Activated T-cell treated with anti-CD3 and anti-CD28 coated beads, Interleukin-2, amount 50 U/mL, for 72 hours (primary cell): ENCODE measurements at places on chromosomes 11 and 22. TPM values are rescaled to one million over a fixed set of nuclear protein-coding genes. Genes with fewer than 3 reads are reported as not detected.

- H3K27ac ChIP-seq = no peak overlapping the region
- H3K27me3 ChIP-seq = no peaks in the 10 kb centered on the region
Observed at GRCh38 chr11:119380827-119381180, 686 bp downstream of the USP2 start.

DNA sequence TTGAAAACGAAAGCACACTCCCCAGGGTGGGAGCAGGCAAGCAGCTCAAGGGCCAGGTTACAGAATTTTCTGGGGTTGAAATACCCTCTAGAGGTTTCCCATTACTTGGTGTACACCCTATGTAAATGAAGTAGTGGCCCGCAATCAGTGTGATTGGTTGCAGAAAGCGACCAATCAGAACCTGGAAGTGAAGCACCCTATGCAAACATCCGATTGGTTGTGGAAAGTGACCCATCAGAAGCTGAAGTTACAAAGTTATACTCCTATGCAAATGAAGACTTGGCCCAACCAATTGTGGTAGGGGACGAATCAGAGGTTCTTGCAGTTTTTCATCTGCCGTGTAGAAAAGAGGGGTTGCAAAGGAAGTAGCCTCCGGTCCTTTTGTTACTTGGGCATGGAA, 19.2 kb downstream of the PRR5 start:
- no peak overlapping the region for H3K4me3 ChIP-seq
- no peak for DNase-seq
- no peaks in the 10 kb centered on the region for H3K36me3 ChIP-seq
- no peak overlapping the region for H3K27ac ChIP-seq

Gene FAM111B
- 9.1 TPM for total RNA-seq

GRCh38 chr22:27846910-27847309, 45.4 kb upstream of the MN1 start:
- H3K4me1 ChIP-seq = no peaks in the 10 kb centered on the region
- H3K27me3 ChIP-seq = no peaks in the 10 kb centered on the region
- H3K4me3 ChIP-seq = no peak overlapping the region
- no peak overlapping the region for H3K27ac ChIP-seq

DNA sequence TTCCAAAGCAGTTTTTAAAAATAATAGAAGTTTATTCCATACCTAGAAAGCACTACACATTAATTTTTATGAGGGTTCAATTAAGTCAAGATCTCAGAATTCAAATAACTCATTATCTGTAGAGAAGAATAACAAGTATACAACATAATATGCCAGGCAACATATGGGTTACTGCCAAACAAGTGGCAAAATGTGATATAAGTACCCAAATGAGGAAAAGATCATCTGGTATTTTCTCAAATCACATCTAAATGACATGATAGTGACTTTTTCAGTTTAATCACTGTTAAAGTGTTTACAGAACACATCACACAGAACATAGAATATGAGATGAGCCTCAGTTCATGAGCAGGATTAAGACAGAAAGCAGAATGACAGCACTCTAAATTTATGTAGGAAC, 123.3 kb downstream of the FCHSD2 start:
- no peaks in the 10 kb centered on the region for H3K4me1 ChIP-seq
- H3K27ac ChIP-seq = no peak overlapping the region
- no peak overlapping the region for H3K4me3 ChIP-seq
- no peaks in the 10 kb centered on the region for H3K27me3 ChIP-seq
- H3K36me3 ChIP-seq = peaks cover 6% of the 10 kb centered on the region

Gene MS4A3
- total RNA-seq = not detected

Gene ARHGAP20
- 0.38 TPM for total RNA-seq

- no peaks in the 10 kb centered on the region for H3K27me3 ChIP-seq
- no peak for DNase-seq
- H3K4me1 ChIP-seq = peaks cover 7% of the 10 kb centered on the region
- H3K36me3 ChIP-seq = no peaks in the 10 kb centered on the region
- H3K27ac ChIP-seq = no peak overlapping the region
- H3K4me3 ChIP-seq = no peak overlapping the region
Observed at GRCh38 chr11:86460461-86461385, 86.0 kb downstream of the CCDC81 start.

DNA sequence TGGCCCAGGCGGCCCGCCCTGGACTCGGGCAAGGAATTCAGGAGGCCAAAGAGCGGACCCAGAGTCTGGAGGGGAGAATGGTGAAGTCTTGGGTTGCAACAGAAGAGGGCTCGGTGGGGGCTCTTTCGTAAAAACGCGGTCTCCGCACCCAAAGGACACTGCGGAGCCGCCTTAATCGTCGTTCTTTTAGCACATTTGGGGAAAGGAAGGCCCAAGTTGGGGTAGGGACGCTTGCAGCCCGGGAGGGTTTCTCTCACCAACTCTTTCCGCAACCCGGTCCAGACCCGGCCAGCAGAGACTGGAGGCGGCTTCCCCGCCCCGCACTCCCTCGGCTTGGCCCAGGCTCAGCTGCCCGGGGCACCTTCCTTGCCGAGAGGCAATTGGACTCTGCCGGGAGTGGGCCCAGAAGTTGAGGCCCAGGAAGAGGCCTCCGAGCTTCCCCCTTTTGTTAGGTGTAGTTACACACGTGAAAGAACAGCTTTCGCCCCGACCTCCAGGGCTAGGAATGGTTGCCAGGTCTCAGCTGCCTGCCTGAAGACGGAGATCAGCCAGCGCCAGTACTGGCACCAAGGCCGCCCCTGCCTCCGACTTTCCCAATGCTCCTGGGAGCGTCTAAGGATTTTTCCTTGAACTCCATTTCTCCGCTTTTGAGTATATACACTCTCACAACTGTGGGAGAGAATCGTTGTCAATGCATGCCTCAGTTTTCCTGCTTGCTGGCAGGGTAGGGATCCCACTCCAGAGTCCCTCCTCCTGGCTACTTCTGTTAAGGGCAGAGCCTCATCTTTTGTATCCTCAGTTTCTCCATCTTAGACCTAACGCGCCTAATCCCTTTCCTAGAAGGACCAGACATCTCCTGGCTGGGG, 3.7 kb downstream of the ALX4 start:
- peaks cover 87% of the 10 kb centered on the region for H3K27me3 ChIP-seq
- peak overlapping the region; percentile 96 for H3K4me3 ChIP-seq
- peaks cover 26% of the 10 kb centered on the region for H3K4me1 ChIP-seq
- no peak for DNase-seq

Gene APOA4
- total RNA-seq = not detected

- H3K36me3 ChIP-seq = peaks cover 4% of the 10 kb centered on the region
- no peak overlapping the region for H3K4me3 ChIP-seq
- DNase-seq = no peak
- H3K27me3 ChIP-seq = no peaks in the 10 kb centered on the region
Observed at GRCh38 chr11:10208131-10208575, 85.9 kb downstream of the SBF2 start.

GRCh38 chr11:128208329-128209137, 378.8 kb downstream of the ETS1 start:
- H3K4me1 ChIP-seq = peaks cover 35% of the 10 kb centered on the region
- DNase-seq = no peak
- H3K27me3 ChIP-seq = no peaks in the 10 kb centered on the region
- H3K4me3 ChIP-seq = peak overlapping the region; percentile 21
- peaks cover 10% of the 10 kb centered on the region for H3K36me3 ChIP-seq

DNA sequence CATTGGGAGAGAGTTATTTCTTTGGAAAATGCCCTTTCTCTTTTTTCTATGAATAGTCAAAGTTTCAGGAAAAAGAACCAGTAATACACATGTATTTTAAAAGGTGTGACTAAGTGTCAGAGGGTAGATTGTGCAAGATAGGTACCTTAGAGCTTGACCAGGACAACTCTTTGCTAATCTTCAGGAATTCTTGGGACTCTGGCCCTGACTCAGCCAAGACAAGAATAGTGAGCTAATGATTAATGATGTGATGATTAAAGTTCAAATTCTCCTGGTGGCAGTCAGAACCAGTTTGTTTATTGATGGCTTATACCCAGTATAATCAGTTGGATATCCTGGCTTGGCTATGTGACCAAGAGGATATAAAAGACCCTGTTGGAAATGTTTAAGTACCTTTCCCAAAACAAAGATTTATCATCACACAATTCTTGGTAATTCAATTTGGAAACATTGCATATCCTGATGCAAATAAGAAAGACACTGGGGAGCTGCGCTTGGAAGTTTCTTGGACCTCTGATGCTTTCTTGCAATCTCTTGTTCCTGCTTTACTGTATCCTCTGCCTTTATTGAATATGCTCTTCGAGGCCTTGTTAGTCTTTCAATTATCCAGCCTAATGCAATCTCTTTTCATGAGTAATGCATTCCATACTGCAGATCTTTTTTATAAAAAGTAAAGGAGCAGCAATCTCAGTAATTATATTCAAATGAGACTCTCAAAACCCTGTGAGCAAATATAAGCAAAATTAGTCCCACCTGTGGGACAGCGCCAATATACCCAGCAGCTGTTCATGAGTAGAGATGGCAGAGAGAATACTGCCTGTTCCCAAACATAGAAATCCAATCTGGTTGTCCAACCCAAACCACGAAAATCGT, 48.0 kb upstream of the CEP126 start:
- no peaks in the 10 kb centered on the region for H3K4me1 ChIP-seq
- no peak for DNase-seq
- no peaks in the 10 kb centered on the region for H3K36me3 ChIP-seq
- no peak overlapping the region for H3K27ac ChIP-seq
- H3K4me3 ChIP-seq = no peak overlapping the region

DNA sequence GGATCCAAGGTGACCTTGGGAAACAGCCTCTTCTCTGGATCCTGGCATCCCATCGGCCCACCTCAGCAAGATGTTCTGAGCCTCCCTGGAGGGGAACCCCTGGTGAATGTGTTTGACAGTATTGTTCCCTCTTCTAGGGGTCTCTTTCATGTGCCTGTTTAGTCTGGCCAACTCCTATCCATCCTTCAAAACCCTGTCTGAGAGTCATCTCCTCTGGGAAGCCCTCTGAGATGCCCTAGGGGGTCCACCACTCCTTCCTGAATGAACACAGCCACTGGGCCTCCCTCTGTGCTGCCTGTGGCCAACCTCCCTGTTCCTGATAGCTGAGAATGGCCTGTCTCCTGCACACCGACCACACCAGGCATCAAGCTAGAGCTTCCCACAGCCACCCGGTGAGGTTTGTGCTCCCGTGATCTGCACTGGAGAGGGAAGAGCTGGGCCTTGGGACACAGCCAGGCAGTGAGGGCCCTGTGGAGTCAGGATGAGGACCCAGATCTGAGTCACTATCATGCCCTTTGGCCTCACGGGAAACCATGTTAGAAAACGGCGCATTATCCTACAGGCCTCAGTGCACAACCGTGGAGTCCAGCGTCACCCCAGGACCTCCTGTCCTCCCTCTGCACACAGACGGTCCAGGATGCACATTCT, 8.8 kb downstream of the WNT7B start:
- no peak for DNase-seq
- no peak overlapping the region for H3K4me3 ChIP-seq
- no peak overlapping the region for H3K27ac ChIP-seq
- H3K27me3 ChIP-seq = peaks cover 19% of the 10 kb centered on the region
- H3K4me1 ChIP-seq = no peaks in the 10 kb centered on the region

DNA sequence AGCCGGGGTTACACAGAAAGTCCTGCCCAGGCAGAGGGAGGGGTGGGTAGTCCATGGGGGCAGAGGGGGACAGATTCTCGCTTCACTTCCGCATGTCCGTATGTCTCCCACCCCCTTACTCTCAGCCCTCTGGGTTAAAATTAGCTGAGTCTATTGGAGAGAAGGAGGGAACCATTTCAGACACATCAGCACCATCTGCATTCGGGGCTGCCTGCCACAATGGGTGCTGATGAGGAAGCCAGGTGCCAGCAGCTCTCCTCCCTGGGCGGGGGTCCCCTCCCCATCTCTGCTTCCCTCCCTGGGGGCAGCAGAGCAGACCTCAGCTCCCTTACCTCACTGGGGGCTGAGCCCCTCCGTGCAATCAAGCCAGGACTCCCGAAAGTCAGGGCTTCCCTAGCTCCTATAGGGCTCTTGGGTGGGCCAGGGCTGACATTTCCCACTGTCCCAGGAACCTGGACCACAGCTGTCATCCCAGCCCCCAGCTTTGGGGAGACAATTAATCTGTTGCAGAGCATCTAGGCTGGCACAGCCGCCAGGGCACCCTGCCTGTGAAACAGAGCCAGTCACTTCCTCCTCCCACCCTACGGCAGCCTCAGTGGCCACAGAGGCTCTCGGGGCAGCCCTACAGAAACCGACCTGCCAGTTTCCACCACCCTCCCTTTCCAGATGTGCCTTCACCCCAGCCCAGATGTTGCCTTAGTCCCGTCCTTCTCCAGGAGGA, 67.3 kb downstream of the PDE2A start:
- no peak for DNase-seq
- no peaks in the 10 kb centered on the region for H3K36me3 ChIP-seq
- no peaks in the 10 kb centered on the region for H3K4me1 ChIP-seq
- no peak overlapping the region for H3K4me3 ChIP-seq
- H3K27ac ChIP-seq = no peak overlapping the region

Gene UVRAG
- 20.7 TPM for total RNA-seq

Gene ZC3H12C
- total RNA-seq = 6.6 TPM

GRCh38 chr11:16013649-16014275, 342.6 kb downstream of the SOX6 start:
- DNase-seq = no peak
- H3K36me3 ChIP-seq = no peaks in the 10 kb centered on the region
- no peak overlapping the region for H3K27ac ChIP-seq
- H3K4me3 ChIP-seq = no peak overlapping the region
- H3K4me1 ChIP-seq = no peaks in the 10 kb centered on the region

DNA sequence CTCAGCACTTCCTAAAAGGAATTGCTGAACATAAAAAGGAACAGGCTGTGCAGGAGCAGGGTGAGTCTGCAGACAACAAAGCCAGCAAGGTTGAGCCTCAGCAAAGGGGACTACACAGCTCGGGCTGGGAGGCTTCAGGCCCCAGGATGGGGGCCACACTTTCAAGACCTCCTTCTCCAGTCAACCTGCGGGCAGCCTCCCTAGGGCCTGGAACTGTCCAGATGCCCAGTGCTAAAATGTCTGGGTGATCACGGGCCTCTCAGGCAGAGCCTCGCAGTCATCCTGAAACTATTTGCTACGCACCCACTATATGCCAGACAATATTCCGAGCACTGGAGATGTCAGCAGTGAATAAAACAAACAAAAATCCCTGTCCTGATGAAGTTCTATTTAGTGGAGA, 3.9 kb upstream of the NEFH start:
- H3K27me3 ChIP-seq = peaks cover 43% of the 10 kb centered on the region
- H3K27ac ChIP-seq = no peak overlapping the region
- no peak for DNase-seq
- H3K4me3 ChIP-seq = no peak overlapping the region
- no peaks in the 10 kb centered on the region for H3K36me3 ChIP-seq

- peaks cover 2% of the 10 kb centered on the region for H3K27me3 ChIP-seq
- H3K4me3 ChIP-seq = no peak overlapping the region
- no peaks in the 10 kb centered on the region for H3K36me3 ChIP-seq
- DNase-seq = no peak
- H3K27ac ChIP-seq = no peak overlapping the region
- H3K4me1 ChIP-seq = no peaks in the 10 kb centered on the region
Observed at GRCh38 chr11:109856928-109857327, 236.3 kb upstream of the ZC3H12C start.

Gene CHST1
- total RNA-seq = 0.10 TPM
